ENCODE measurements at places on chromosomes 4 and X. TPM values are rescaled to one million over a fixed set of nuclear protein-coding genes. Genes with fewer than 3 reads are reported as not detected.

GRCh38 chrX:44042751-44043150 is 69.6 kb upstream of the NDP start:
- no peak for DNase-seq

GRCh38 chr4:74665876-74666275 is 128.4 kb downstream of the BTC start:
- DNase-seq: no peak

GRCh38 chr4:38179690-38180377 is 219.6 kb downstream of the PTTG2 start:
- DNase-seq: peak; percentile 79

DNA sequence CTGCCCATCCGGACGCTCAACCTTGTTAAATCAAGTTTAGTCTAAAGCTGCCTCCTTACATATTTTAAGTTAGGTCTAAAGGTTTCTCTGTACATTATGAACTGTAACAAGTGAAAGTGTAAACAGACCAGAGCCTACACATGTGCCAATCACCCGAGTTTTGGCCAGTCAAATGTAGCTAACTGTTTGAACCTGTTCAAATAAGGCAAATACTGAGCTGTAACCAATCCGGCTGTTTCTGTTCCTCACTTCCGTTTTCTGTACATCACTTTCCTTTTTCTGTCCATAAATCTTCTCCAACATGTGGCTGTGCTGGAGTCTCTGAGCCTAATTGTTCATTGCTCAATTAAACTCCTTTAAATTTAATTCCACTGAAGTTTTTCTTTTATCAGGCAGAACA is 113.3 kb upstream of the SHISA3 start:
- no peak for DNase-seq

GRCh38 chr4:60737858-60738257 is 462.3 kb upstream of the ADGRL3 start:
- DNase-seq: no peak

The LAS1L gene
- total RNA-seq: 46.7 TPM

DNA sequence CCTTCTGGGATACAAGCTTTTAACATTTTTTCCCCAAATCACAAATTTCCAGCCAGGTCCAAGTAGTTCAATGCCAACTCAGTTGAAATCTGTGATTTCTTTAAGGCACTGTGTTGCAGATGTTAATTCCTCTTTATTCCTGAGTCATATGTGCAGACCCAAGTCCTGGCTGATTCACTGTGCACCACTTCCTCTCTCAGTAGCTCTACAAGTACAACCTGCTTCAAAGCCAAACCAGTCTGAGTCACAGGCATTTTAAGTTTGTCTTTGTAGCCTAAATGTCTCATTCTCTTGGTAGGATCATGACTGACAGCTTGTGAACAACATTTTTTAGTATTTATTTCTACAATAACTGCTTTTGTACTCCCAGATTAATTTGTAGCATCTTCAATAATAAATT is 165.6 kb upstream of the S100G start:
- no peak for DNase-seq

DNA sequence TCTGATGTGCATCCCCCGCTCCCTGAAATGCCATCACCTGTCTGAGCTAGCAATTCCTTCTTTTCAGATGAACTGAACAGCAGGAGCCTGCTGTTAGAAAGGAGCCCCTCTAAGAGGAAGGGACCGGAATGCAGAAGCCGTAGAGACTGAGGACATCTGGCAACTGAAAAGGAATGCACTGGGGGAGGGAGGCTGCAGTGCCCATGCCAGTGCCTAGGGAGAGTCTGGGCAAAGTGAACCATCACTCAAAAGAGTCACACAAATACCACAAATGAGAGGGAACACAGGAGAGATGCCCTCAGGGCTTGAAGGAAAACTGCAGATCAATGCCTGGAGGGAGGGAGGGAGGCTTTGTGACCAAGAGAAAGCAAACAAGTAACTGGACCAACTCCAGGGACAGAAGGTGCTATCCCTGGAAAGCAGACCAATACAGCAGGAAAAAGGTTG is 93.9 kb upstream of the CBR4 start:
- DNase-seq: no peak

- DNase-seq: no peak
Observed at GRCh38 chr4:185666156-185666555, 130.8 kb upstream of the PDLIM3 start.

DNA sequence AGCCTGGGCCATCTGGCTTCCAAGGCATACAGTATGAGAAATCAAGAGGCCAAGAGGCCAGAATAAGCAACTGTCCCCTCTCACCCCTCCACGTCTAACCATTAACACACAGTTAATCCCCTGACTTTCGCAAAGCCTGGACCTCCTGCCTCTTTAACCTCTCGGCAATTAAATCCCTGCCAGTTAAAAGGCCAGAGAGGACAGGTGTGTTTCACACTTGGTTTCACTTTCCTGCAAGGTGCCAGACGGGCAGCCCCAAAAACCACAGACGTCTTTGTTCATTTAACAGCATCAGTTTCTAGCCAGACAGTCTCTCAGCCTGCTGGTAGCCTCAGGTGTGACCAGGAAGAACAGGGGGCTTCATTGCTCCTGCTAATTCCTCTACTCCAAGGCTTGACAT is 91.1 kb upstream of the KIT start:
- DNase-seq: no peak

GRCh38 chr4:155071962-155072361 is 136.5 kb upstream of the NPY2R start:
- DNase-seq: no peak

DNA sequence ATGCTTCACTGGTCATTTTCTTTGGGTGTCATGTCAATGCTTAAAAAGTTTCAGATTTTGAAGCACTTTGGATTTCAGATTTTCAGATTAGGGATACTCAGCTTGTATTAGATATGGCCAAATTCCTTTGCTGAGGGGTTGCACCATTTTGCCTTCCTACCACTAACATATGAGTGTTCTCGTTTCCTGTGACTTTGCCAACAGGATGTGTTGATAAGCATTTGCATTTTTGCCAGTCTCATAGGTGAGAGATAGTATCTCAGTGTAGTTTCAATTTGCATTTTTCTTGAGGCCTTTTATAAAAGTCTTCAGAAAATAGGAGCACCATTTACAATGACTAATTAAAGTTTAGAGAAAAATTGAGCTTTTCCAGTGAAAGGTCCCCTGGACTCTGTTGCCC is 71.6 kb upstream of the CLCN4 start:
- peak; percentile 20 for DNase-seq

- DNase-seq: no peak
Observed at GRCh38 chrX:57647020-57647419, 33.0 kb downstream of the NLRP2B start.

DNA sequence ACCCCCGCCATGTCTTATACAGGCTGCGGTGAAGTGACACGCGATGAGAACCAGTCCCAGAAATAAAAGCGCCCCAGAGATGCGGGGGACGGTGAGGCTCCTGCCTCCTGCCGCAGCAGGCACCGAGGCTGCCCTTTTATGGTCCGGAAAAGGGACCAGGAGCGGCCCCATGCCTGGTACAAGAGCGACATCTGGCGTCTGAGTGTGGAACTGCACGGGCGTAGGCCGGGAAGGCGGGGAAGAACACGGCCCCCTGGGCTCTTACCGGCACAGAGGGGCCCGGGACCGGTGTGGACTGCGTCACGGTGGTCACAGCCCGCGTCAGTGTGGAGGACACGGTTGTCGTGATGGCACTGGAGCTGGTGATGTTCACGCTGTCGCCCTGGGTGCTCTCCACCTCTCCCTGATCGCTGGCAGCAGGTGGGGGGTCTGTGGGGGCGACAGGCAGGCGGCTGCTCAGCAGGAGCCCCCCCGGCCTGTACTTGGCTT is 8.9 kb upstream of the RENBP start:
- DNase-seq: peak; percentile 75

GRCh38 chr4:44256414-44256813 is 192.2 kb downstream of the KCTD8 start:
- no peak for DNase-seq

The LNX1 gene
- not detected for total RNA-seq

The PPARGC1A gene
- not detected for total RNA-seq

The MAD2L1 gene
- total RNA-seq: 5.0 TPM

DNA sequence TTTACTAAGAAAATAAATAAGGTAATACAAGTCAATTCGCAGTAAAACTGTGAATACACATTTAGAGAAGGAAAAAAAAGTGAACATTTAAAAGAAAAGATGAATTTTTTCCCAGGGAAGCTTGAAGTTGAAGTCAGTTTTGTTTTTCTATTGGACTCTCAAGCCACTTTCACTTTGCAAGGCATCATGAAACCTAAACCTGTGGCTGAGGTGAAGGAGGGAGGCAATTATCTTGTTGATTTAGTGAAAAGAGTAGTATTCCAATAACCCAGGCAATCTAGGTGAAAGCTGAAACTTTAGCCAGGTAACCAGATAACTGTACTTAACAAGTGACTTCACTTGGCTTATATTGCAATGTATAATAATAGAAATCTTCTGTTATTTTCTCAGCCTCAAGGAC is 138.6 kb downstream of the HDX start:
- DNase-seq: no peak

DNA sequence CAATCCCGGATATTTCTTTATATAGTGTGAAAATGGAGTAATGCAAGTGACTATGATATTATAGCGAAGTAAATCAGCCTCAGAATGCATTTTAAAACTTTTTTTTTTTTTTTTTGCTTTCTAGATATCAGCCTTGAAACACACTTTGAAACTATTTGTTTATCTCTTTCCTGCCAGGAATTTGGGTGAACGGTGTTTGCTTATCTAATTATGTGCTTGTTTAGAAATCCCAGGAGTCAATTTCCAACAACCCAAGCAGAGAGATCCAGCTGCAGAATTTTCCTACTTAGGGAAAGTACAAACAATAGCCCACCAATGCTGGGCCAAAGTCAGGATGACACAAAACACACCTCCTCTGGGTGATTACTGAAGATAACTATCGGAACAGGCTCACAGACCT is 958.8 kb downstream of the PCDH18 start:
- no peak for DNase-seq

- DNase-seq: peak; percentile 67
Observed at GRCh38 chr4:185811509-185812364, at the start of gene SORBS2. Gene SORBS2, minus strand, starts transcription at chr4:185812194. Its CDS starts 121,623 bp downstream, at chr4:185690571.

The PLAC1 gene
- total RNA-seq: not detected

DNA sequence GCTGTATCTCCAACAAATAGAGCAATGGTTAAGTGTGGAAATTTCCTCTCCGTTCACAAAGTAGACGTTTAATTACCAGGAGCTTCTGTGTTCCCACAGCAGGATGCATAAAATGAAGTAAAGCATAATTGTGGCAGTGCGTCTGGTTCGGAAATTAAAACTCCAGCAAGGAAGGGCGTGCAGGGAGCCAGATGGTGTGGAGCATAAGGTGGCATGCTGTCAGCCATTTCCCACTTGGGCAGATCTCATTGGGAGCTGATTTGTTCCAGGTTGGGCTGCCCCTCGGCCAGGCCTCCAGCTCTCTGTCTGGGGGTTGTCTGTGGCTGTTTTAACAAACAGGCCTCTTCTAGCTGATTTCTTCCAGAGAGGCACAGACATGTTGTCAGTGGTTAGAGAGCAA is 182.1 kb upstream of the CLNK start:
- DNase-seq: no peak

DNA sequence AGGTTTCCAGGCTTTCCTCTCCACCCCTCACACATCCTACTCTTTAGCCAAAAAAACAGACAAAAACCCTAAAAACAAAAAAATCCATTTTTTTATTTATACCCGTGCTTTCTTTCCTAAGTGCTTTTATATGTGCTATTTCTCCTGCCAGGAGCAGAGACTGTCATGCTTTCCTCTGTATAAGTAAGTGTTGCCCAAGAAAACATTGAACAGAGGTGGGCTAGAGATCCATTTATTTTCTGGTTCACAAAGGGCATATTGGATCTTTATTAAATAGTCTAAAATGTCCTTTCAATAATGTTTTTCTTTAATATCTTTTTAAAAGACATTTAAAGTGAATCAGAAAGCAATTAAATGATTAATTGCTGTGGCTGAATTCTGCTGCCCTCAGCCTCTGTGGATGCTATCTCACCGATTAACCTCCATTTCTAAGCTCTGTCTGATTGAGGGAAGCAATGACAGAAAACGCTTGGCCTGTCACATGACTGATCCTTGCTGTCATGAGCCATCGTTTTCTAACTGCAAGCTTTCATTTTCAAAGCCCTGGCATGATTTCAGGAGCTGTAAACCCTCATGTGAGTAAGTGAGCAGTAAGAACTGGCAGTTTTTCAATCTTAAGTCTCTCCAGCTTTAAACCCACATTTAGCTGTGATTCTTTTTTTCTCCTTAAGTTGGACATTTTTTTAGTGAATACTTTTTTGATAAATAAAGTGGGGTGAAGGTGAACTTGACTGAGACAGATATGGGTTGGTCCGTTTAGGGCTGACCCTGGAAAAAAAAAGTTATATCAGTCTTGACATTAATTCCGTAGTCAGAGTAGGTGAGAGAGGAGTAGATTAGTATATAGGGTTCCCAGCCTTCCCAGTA is 180.7 kb upstream of the PGRMC2 start:
- no peak for DNase-seq

DNA sequence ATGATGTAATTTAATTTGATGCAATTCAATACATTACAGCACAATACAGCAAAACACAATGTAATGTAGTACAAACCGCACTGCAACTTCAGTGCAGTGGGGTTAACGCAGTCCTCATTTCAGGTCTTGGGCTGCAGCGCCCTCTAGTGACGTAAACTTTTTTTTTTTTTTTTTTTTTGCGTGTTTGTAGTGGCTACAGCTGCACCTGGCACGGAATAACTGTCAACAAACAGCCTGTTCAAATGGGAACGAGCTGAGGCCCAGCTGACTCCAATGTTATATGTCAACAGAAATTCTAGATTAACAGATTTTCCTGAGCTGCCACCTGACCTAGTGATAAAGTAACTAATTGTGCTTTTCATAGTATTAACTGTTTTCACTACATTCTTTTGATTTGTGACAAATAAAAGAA is 33.5 kb upstream of the RASSF6 start:
- peak; percentile 69 for DNase-seq

The RBMXL3 gene
- not detected for total RNA-seq

DNA sequence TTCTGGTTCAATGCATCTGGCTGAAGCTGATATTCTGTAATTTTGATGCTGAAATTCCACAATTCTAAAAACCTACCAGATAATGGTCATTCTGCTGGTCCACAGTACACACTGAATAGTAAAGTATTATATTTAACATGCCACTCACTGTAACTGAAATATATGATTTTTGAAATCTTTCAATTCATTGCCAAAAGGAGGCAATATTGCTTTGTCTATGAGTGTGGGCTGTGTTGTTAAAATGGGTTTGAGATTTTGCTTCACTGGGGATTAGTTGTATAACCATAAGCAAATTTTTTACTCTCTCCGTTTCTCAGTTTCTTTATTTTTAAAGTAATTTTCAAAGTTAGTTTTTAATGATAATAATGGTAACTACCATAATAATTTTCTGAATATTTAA is 1404.1 kb upstream of the IGFBP7 start:
- no peak for DNase-seq

- DNase-seq: peak; percentile 40
Observed at GRCh38 chr4:4855301-4856070, 4.0 kb upstream of the MSX1 start.

The GNRHR gene
- total RNA-seq: not detected

GRCh38 chr4:6333301-6334202 is 63.9 kb downstream of the WFS1 start:
- no peak for DNase-seq

DNA sequence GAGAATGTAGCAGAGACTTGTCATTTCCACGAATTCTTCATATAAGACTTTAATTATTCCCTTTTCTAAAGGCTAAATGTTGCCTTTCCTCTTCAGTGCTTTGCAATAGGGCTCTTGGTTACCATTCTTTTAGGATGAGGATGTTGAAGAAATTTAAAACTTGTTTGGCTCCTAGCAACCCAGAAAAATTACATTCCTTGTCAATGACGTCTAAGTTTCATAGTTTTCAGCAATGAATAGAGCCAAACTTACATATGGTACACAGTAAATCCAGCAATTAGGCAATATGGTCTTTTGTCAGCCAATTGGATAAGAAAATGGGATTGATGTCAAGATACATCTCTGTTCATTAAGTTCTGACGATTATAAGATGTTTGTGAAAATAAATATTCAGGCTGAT is 1639.6 kb upstream of the PCDH10 start:
- no peak for DNase-seq
